Nephron progenitor cell (in vitro differentiated cells): ENCODE measurements at places on chromosomes 16 and 17.

DNA sequence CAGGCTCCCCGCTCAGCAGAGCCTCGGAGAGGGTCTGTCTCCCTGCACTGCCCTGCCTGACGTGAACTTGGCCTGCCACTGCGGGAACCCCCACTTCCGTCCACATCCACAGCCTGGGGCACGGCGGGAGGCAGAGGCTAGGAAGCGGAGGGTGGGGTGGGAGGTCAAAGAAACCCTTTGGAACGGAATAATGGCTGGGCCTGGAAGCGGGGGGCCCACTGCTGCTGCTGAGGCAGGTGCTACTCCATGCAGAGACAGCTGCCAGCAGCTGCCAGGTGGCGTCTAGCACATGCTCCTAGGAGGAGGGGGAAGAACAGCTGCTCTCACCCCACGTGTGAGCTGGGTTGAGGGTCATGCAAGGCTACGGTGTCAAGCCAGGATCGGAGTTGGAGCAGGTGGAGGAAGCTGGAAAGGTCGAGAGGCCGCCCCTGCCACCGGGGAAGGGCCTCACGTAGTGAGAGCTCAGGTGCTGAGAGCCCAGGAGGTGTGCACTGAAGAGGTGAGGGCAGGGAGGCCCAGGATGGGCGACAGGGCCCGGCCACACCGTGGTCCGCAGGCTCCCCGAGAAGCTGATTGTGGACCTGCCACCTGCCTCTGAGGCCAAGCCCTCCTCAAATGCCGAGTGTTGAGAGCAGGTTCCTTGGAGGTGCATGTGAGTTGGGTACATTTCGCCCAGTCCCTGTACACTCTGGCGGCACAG is 9.8 kb downstream of the FSCN2 start:
- H3K4me1 ChIP-seq: peaks cover 10% of the 10 kb centered on the region
- no peak overlapping the region for H3K4me3 ChIP-seq
- H3K36me3 ChIP-seq: no peaks in the 10 kb centered on the region

DNA sequence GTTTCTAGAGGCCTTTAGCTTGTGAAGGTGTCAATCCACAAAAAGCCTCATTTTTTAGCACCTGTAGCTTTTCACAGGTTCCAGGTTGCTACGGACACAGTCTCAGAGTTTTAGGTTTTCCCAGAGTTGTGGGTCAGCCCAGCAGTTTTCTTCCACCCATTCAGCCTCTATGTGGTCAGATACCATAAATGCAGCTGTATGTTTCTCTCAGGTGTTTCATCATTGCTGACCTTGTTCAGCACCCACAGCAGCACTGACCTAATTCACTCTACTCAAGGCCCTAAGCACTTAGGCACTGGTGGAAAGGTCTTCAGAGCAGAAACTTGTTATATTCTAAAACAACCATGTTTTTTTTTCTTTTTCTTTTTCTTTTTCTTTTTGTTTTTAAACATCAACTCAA is 15.0 kb upstream of the SPACA3 start:
- H3K4me3 ChIP-seq: no peak overlapping the region
- no peaks in the 10 kb centered on the region for H3K36me3 ChIP-seq
- no peak overlapping the region for H3K27ac ChIP-seq
- H3K27me3 ChIP-seq: peaks cover 3% of the 10 kb centered on the region

DNA sequence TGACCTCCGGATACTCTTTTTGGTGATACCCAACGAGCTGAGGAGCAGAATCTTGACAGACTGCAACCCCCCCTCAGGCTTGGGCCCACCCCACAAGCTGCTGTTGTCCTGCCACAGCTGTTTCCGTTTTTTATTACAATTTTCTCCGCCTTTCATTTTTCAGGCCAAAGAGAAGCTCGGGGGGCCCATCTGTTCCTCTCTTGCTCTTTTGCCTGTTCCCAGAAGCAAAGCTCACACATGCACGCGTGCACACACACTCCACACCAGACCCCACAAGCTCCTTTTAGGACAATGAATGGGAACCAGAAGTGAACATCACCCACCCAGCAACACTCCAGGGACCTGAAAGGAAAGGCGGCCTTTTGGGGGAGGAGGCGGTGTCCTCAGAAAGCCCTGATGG is 16.3 kb downstream of the SOX9 start:
- no peak for DNase-seq
- peaks cover 11% of the 10 kb centered on the region for H3K27me3 ChIP-seq
- no peak overlapping the region for H3K4me3 ChIP-seq
- H3K4me1 ChIP-seq: peaks cover 10% of the 10 kb centered on the region
- H3K27ac ChIP-seq: no peak overlapping the region
- no peaks in the 10 kb centered on the region for H3K36me3 ChIP-seq

DNA sequence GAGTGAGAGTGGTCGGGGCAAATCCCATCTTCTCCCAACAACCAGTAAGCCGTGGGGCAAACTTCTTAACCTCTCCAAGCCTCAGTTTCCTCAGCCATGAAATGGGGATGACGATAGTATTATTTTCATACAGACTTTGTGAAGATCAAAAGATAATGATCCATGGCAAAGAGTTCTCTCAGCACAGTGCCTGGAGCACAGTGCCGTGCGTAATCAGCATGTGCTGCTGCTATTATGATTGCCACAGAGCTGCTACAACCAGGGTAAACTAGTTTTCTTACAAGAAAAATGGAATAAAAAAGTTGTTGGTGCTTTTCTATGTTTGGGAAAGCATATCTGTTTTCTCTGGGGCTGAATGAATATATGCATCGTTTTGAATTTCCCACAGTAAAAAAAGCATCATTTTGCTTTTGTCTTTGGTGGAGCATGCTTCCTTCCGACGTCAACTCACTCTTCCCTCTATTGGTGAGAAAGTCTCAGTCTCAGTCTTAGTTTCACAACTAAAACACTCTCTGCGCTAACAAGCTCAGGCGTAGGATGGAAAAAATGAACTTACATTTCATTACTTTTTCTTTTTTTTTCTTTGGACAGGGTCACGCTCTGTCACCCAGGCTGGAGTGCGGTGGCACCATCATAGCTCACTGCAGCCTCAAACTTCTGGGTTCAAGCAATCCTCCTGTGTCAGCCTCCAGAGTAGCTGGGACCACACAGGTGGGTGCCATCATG is 37.2 kb downstream of the CDK5R1 start:
- H3K27me3 ChIP-seq: no peaks in the 10 kb centered on the region
- no peak overlapping the region for H3K27ac ChIP-seq
- no peak overlapping the region for H3K4me3 ChIP-seq
- H3K4me1 ChIP-seq: peaks cover 40% of the 10 kb centered on the region

DNA sequence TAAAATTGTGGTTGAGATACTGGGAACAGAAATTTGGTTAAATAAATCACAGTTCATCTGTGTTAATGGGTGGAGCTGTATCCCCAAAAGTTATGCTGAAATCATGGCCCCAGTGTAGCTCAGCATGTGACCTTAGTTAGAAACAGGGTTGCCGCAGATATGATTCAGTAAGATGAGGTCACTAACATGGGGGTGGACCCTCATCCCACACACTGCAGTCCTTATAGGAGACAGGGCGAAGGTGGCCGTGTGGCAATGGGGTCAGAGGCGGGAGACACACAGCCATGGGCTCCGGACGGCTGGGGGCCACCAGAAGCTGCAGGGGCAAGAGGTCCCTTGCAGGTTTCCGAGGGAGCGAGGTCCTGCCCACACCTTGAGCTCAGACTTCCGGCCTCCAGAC is 10.7 kb downstream of the GALNS start:
- peaks cover 3% of the 10 kb centered on the region for H3K36me3 ChIP-seq
- DNase-seq: no peak
- H3K4me1 ChIP-seq: peaks cover 8% of the 10 kb centered on the region
- H3K27me3 ChIP-seq: no peaks in the 10 kb centered on the region

- H3K27me3 ChIP-seq: peaks cover 5% of the 10 kb centered on the region
- no peak overlapping the region for H3K4me3 ChIP-seq
Measured at GRCh38 chr17:82835122-82835521, 4.7 kb downstream of the ZNF750 start.

DNA sequence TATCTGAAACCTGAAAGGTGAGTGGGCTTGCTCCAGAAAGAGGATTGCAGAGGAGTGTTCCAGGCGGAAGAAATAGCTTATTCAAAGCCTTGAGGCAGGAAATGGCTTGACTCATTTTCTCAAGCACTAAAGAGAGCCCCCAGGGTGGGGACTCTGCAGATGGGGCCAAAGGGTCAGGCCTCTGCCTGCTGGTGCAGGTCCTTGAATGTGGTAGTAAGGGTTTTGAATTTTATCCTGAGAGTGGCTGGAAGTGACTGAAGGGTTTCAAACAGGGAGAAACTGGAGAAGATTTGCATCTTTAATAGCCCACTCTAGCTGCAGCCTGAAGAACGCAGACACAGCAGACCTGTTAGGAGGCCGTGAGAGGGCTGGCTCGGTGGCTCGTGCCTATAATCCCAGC is 144.4 kb downstream of the CCT6B start:
- peaks cover 47% of the 10 kb centered on the region for H3K4me1 ChIP-seq
- DNase-seq: no peak
- H3K27me3 ChIP-seq: peaks cover 21% of the 10 kb centered on the region
- H3K36me3 ChIP-seq: no peaks in the 10 kb centered on the region
- H3K27ac ChIP-seq: no peak overlapping the region

DNA sequence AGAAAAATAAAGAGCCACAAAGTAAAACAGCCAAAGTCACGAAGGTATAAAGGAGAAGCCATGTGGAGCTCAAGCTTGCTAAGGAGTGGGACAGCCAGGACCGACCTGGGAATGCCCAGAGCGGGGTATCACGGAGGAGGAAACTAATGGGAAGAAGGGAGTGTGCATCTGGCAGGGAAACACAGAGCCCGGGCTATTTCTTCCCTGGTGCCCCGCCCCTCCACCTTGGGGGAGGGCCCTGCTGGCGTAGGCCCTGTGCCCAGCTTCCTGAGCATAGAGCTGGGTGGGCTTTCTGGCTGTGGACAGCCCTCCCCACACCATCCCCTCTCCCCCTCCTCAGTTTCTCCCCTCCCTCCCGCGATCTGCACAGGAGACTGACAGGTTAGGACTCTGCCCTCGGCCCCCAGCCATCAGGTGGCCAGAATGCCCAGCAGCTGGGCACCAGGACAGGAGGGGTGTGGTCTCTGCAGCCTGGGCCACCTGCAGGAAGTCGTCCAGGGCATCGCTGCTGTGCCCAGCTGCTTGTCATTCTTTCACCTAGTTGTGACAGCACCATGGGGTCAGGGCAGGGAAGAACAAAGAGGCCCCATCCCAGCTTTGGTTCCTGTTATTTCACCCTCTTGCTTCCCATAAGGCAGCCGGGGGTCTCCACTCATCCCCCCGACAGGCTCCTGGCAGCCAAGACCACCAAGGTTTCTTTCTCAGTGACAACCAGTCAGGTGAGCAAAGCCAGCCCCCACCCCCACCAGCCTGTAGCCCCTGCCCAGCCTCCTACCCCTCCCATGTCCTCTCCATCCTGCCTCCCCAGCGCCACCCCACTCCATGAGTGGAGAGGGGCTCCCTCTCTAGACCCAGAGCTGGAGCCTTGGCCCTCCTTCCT is 7.1 kb upstream of the DCAF7 start:
- peaks cover 40% of the 10 kb centered on the region for H3K27me3 ChIP-seq
- H3K27ac ChIP-seq: no peak overlapping the region
- no peak for DNase-seq
- H3K4me3 ChIP-seq: no peak overlapping the region

- H3K27me3 ChIP-seq: peaks cover 82% of the 10 kb centered on the region
- peaks cover 34% of the 10 kb centered on the region for H3K4me1 ChIP-seq
- DNase-seq: peak; percentile 68
- no peak overlapping the region for H3K27ac ChIP-seq
- H3K36me3 ChIP-seq: peaks cover 33% of the 10 kb centered on the region
- H3K4me3 ChIP-seq: peak overlapping the region; percentile 84
Measured at GRCh38 chr16:67537270-67537635, 8.6 kb downstream of the RIPOR1 start.

- H3K4me1 ChIP-seq: peaks cover 82% of the 10 kb centered on the region
- H3K36me3 ChIP-seq: peaks cover 5% of the 10 kb centered on the region
- H3K27me3 ChIP-seq: peaks cover 15% of the 10 kb centered on the region
- no peak overlapping the region for H3K4me3 ChIP-seq
Measured at GRCh38 chr17:50180111-50180510, 14.3 kb downstream of the SGCA start.

DNA sequence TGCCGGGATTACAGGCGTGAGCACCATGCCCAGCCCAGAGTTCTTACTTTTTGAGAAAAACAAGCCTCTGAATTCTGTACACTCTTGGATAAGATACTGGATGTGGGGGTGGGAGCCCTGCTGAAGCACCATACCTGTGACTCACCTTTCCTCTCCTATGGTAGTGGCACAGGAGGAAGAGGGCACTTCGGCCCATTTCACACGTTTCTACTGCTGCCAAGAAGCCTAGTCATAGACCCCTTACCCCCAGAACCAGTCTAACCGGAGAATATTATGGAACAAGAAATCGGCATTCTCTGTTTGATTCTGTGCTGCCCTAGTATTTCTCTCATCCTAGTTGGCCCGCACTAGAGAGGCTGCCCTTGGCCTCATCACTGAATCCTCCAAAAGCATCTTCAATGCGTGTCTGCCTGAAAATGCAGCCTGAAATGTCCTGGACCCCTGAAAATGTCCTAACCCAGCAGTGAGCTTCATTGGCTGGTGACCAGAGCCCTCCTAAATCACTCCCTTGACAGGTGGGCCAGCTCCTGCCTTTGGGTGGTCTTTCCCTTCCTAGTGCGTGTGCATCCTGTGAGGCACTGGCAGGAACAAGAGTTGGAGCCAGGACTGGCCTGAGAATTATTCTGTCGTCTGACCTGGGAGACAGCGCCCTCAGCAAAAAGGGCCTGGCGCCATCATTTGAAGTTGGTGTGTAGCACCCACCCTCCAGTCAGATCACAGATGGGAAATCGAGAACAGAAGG is 37.9 kb downstream of the NDEL1 start:
- H3K4me1 ChIP-seq: peaks cover 12% of the 10 kb centered on the region
- H3K4me3 ChIP-seq: no peak overlapping the region
- no peaks in the 10 kb centered on the region for H3K27me3 ChIP-seq
- H3K36me3 ChIP-seq: peaks cover 65% of the 10 kb centered on the region
- peak overlapping the region; percentile 83 for H3K27ac ChIP-seq

DNA sequence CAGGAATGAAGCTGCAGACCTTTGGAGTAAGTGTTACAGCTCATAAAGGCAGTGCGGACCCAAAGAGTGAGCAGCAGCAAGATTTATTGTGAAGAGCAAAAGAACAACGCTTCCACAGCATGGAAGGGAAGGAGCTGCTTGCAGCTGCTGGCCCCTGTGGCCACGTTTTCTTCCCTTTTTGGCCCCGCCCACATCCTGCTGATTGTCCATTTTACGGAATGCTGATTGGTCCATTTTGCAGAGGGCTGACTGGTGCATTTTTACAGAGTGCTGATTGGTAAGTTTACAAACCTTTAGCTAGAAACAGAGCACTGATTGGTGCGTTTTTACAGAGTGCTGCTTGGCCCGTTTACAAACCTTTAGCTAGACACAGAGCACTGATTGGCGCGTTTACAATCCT is 841.5 kb downstream of the CDH11 start:
- no peak overlapping the region for H3K27ac ChIP-seq
- no peak for DNase-seq
- H3K4me3 ChIP-seq: no peak overlapping the region
- no peaks in the 10 kb centered on the region for H3K4me1 ChIP-seq
- no peaks in the 10 kb centered on the region for H3K27me3 ChIP-seq

DNA sequence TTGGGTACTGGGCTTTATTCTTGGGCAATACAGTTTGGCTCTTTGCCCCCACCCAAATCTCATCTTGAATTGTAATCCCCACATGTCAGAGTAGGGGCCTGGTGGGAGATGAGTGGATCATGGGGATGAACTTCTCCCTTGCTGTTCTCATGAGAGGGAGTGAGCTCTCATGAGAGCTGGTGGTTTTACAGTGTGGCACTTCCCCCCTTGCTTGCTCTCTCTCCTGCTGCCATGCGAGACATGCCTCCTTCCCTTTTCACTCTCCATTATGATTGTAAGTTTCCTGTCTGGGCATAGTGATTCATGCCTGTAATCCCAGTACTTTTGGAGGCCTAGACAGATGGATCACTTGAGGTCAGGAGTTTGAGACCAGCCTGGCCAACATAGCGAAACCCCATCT is 18.1 kb upstream of the CNEP1R1 start:
- no peak overlapping the region for H3K4me3 ChIP-seq
- DNase-seq: no peak
- no peaks in the 10 kb centered on the region for H3K36me3 ChIP-seq
- H3K4me1 ChIP-seq: no peaks in the 10 kb centered on the region
